ENCODE measurements at places on chromosomes 3 and 15. TPM values are rescaled to one million over a fixed set of nuclear protein-coding genes. Genes with fewer than 3 reads are reported as not detected.

The GOLGA8J gene
- total RNA-seq, result not detected

The ABHD14A gene
- 2.0 TPM for total RNA-seq

The MESP1 gene
- 12.4 TPM for total RNA-seq

The SPSB4 gene
- total RNA-seq, result not detected

The TNFAIP8L3 gene
- total RNA-seq, result 8.6 TPM

The UBE2E2 gene
- total RNA-seq, result 6.1 TPM

The TMEM108 gene
- 1.4 TPM for total RNA-seq

GRCh38 chr3:194496217-194496919 lies 9.6 kb upstream of the ATP13A3 start:
- H3K4me3 ChIP-seq, result no peak overlapping the region
- peaks cover 21% of the 10 kb centered on the region for H3K4me1 ChIP-seq
- H3K27ac ChIP-seq, result peak overlapping the region; percentile 56

DNA sequence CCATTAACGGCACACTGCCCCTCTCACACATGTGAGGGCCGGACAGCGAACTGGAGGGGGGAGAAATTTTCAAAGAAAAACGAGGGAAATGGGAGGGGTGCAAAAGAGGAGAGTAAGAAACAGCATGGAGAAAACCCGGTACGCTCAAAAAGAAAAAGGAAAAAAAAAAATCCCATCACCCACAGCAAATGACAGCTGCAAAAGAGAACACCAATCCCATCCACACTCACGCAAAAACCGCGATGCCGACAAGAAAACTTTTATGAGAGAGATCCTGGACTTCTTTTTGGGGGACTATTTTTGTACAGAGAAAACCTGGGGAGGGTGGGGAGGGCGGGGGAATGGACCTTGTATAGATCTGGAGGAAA lies 1.5 kb downstream of the SOX2 start:
- H3K36me3 ChIP-seq, result no peaks in the 10 kb centered on the region
- no peak overlapping the region for H3K27ac ChIP-seq
- H3K4me1 ChIP-seq, result peaks cover 24% of the 10 kb centered on the region
- peak overlapping the region; percentile 20 for H3K4me3 ChIP-seq
- H3K27me3 ChIP-seq, result peaks cover 100% of the 10 kb centered on the region

- peak; percentile 66 for DNase-seq
- no peaks in the 10 kb centered on the region for H3K36me3 ChIP-seq
- no peak overlapping the region for H3K4me3 ChIP-seq
- H3K4me1 ChIP-seq, result no peaks in the 10 kb centered on the region
- no peaks in the 10 kb centered on the region for H3K27me3 ChIP-seq
Measured at GRCh38 chr3:50450209-50450921, 53.1 kb downstream of the CACNA2D2 start.

- H3K36me3 ChIP-seq, result no peaks in the 10 kb centered on the region
- no peak overlapping the region for H3K4me3 ChIP-seq
- H3K4me1 ChIP-seq, result no peaks in the 10 kb centered on the region
Measured at GRCh38 chr3:185144784-185145183, 8.1 kb downstream of the C3orf70 start.

GRCh38 chr3:107588217-107588616 lies 65.5 kb downstream of the BBX start:
- H3K27ac ChIP-seq, result no peak overlapping the region
- DNase-seq, result no peak
- no peaks in the 10 kb centered on the region for H3K36me3 ChIP-seq
- H3K4me3 ChIP-seq, result no peak overlapping the region
- no peaks in the 10 kb centered on the region for H3K27me3 ChIP-seq

DNA sequence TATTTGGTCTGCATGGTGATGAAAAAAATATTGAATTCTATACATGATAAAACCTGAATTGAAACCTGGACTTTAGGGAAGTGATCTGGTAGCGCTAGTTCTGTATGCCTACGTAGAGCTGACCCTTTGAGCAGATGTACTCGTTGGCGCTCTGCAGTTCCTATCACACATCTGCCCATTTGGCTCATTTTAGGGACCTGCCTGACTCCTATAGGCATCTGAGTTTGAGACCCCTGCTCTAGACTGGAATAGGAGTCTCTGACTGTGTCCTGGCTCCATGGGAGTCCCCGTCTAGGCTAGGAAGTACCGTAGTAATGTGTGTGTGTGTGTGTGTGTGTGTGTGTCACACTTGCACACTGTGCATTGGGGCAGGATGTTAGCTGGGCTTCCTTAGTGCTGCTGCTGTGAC lies 21.2 kb downstream of the STARD5 start:
- H3K4me1 ChIP-seq, result no peaks in the 10 kb centered on the region
- DNase-seq, result no peak
- no peak overlapping the region for H3K4me3 ChIP-seq
- peak overlapping the region; percentile 73 for H3K27ac ChIP-seq
- H3K36me3 ChIP-seq, result no peaks in the 10 kb centered on the region

DNA sequence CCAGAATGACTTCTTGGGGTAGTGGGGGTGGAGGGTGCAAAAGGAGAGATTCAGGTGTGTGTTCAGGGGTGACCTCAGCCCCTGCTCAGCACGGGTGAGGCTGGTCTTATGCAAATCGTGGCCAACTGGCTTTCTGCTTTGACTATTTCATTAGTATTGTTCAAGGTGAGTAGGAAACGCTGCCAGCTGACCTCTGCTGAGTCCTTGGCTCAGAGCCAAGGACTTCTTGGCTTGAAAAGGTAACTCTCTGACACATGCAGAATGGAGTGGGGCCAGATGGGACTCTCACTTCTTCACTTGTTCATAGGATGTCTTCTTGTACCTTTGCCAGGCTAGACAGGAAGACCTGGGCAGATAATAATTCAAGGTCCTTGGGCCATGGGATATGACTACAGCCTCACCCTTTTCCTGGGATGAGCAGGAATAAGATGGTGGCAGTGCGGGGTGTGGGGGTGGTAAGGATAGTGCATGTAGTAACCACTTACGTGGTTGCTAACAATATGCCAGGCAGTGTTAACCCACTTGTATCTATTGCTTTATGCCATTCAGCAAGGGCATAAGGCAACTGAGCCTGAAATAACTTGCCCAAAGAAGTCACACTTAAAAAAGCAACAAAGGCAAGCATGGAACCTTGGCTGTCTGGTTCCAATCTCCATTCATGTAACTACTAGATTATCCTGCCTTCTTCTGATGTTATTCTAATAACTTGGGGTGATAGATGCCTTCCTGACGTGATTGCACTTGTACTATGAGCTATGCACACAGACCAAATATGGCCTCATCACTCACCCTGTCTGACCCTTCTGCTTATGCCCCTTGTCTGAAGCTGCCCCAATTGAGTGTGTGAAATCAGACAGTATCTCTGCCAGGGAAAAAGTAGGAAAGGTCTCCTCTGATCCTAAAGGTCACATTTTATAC lies 193.1 kb downstream of the NR1D2 start:
- no peak overlapping the region for H3K4me3 ChIP-seq
- H3K36me3 ChIP-seq, result no peaks in the 10 kb centered on the region
- DNase-seq, result peak; percentile 13
- peaks cover 3% of the 10 kb centered on the region for H3K4me1 ChIP-seq
- peak overlapping the region; percentile 71 for H3K27ac ChIP-seq

DNA sequence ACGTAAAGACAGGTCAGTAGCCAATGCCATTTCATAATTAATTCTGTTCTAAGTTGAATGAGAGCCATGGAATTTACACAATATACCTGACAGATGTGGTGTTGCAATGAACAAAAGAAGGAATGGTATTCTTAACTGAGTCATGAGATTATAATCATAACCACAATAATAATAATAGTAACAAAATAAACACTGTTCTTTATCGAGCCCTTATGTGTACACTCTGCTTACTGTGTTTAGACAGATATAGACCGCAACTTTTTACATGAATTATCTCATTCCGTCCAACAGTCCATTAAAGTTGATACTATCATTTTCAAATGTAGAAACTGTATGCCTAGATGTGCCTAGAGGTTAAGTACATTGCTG lies 28.2 kb upstream of the SCAANT1 start:
- no peak overlapping the region for H3K27ac ChIP-seq
- H3K4me1 ChIP-seq, result peaks cover 29% of the 10 kb centered on the region
- H3K4me3 ChIP-seq, result no peak overlapping the region
- H3K27me3 ChIP-seq, result no peaks in the 10 kb centered on the region
- H3K36me3 ChIP-seq, result no peaks in the 10 kb centered on the region
- DNase-seq, result no peak

GRCh38 chr3:101066711-101067129 lies 73.5 kb upstream of the ABI3BP start:
- peaks cover 10% of the 10 kb centered on the region for H3K4me1 ChIP-seq
- H3K4me3 ChIP-seq, result no peak overlapping the region
- H3K27me3 ChIP-seq, result no peaks in the 10 kb centered on the region
- no peak for DNase-seq
- peak overlapping the region; percentile 40 for H3K27ac ChIP-seq
- no peaks in the 10 kb centered on the region for H3K36me3 ChIP-seq
